Activated T-cell treated with anti-CD3 and anti-CD28 coated beads, Interleukin-2, amount 50 U/mL, for 24 hours (primary cell): ENCODE measurements at places on chromosomes 3 and 15.

- DNase-seq = peak; percentile 85
Observed at GRCh38 chr3:52253314-52254304, 8.1 kb downstream of the PPM1M start.

DNA sequence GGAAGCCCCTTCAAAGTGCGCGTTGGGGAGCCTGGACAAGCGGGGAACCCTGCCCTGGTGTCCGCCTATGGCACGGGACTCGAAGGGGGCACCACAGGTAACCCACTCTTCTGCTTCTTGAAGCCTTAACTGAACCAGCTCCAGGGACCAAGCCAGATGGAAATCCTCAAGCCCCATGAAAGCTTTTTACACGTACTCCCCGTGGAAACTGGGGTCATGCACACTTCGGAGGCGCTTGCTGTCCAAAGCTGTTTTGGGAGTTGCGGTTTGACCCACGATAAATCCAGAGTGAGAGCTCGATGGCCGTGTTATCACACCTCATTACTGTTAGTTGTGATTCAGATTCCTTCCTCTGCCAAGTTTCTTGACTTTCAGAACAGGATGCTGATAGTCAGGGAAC is 47.5 kb downstream of the DNASE1L3 start:
- no peak for DNase-seq

- peak; percentile 31 for DNase-seq
Observed at GRCh38 chr15:26073430-26074333, 210.6 kb upstream of the ATP10A start.

DNA sequence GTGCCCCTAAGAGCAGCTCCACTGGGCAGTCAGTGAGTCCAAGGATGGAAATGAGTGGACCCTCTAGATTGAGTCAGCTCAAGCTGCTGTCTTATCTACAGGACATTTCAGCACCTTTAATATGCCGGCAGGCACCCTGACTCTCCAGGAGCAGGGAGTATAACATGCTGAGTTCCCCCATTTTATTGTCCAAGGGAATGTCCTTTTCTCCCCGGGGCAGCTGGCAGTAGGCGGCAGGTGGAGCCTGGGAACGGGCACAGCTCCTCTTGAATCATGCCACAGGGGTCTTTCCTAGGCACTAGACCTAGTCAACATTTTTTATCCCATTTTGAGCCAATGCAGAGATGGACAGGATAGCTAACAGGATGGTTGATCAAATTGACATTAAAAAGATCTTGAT is 14.8 kb downstream of the WNT7A start:
- no peak for DNase-seq

- no peak for DNase-seq
Observed at GRCh38 chr3:162489853-162490252, 993.2 kb downstream of the OTOL1 start.

DNA sequence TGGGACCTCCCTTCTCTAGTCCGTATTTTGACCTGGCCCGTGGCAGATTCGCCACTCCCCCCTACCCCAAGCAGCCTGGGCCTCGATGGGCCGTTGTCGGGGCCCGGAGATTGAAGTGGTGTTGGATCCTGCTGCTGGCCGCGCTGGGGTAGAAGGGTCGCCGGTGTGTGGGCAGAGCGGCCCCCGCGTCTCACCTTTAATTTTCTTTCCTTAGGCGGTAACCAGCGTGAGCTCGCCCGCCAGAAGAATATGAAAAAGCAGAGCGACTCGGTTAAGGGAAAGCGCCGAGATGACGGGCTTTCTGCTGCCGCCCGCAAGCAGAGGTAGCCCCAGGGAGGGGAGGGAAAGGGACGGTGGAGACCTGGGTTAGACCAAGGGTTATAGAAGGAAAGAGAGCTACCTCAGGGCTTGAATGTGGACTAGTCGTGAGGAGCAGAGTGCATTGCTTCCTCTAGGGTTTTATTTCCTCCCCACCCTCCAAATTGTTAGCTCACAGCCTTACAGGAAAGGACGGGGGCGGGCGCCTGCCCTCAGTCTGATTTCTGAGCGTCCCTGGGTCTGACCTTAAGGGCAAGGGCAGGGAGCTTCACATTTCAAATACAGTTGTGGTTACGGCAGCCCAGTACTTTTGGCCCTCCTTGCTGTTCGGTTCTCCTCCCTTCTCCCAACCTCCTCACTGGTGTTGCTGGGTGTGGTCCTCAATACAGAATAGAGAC is 799 bp downstream of the SERF2 start:
- peak; percentile 46 for DNase-seq

GRCh38 chr3:100517276-100517675 is 24.9 kb downstream of the TMEM45A start:
- DNase-seq = no peak

GRCh38 chr15:69060744-69061143 is 46.2 kb downstream of the NOX5 start:
- no peak for DNase-seq

DNA sequence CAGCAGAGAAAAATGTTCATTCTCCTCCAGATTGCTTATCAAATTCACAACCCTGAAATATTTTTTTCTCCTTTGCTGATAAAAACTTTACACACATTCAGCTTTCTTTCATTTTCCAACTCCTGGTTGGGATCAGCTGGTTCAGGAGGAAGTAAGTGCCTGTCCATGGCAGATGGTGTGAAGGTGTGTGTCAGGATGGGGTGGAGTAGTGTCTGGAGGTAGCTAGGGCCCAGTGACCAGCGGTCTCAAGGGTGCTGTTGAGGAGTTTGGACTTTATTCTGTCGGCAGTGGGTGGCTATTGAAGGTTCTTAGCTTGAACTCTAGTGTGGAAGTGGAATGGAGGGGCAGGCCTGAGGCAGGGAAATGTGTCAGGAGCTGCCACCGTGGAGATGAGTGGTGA is 46.9 kb upstream of the PTPN23 start:
- no peak for DNase-seq

GRCh38 chr3:41652931-41653330 is 309.0 kb downstream of the ULK4 start:
- DNase-seq = no peak

GRCh38 chr15:85443046-85443445 is 62.6 kb downstream of the AKAP13 start:
- no peak for DNase-seq

GRCh38 chr3:123156276-123156995 is 45.3 kb upstream of the SEC22A start:
- DNase-seq = peak; percentile 19

DNA sequence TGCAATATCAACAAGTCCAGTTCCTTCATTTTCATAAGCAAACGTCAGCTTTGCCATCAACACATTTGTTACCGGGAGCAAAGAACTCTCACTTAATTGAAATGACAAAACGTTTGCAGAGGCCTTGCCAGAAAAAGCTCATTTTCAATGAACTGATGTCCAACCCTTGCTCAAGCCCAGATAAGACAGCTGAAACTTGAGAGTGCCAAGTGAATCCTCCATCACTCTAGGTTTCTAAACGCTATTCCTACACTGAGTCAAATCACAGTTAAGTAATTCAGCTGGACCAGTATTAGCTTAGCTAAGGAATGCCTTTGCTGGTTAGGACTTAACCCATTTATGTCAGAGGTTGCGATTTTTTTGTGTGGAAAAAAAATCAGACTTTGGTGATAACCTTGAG is 11.5 kb downstream of the CHSY1 start:
- DNase-seq = no peak

DNA sequence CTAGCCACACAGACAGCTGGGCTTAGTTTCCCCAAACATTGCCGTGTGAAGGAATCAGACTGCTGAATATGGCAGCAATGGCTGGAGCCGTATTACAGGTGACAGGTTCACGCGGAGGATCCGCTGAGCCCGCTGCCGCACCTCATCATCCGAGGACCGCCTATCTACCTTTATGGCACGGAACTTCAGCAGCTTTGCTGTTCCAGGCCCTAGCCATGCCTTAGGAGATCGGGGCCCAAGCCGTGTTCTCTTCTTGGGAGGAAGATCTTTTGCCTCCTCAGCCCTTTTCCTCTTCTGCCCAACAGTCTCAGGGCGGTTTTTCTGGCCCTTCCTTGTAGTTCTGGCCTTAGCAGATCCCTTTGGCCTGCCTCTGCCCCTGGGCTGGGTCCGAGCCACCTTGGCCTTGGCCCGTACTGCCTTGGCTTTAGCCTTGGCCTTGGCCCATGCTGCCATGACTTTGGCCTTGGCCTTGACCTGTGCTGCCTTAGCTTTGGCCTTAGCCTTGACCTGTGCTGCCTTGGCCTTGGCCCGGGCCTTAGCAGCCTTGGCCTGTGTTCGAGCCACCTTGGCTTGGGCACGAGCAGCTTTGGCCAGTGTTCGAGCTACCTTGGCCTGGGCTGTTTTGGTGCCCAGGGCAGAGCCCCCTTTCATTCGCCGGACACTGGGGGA is 3.2 kb downstream of the CCDC71 start:
- no peak for DNase-seq

DNA sequence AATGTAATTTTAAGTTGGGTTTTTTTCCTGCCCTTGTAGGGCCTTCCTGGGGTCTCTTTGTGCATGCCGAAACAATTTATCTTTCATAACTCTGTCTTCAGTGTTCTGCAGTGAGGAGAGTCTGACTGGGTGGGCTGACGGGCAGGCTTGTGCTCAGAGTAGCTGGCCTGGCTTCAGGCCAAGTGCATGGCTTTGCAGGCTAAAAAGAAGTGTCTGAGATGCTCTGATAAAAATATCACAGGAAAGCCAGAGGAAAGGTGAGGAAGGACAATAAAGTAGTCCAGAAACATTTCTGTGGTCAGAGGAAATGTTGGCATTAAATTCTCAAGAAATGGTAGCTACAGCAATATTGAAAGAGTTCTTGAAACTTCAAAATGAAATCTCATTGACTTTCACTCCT is 25.5 kb downstream of the ST3GAL6 start:
- no peak for DNase-seq

DNA sequence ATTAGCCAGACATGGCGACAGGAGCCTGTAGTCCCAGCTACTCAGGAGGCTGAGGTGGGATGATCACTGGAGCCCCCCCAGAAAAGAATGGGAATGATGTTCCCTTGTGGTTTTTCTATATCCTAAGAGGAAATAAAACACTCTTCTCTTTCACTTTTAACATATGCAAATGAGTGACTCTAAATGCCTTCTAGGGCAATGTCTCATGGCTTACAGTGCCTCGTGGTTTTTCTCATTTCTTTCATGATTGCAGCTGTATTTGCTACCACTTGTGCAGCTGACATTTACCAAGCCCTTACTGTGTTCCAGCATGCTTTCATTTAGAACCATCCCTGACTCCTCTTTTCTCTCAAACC is 26.4 kb downstream of the STOML1 start:
- DNase-seq = no peak

GRCh38 chr3:127791221-127791913 is 30.9 kb downstream of the MGLL start:
- no peak for DNase-seq

- no peak for DNase-seq
Observed at GRCh38 chr15:42048080-42048820, 27.4 kb upstream of the PLA2G4E start.

- DNase-seq = no peak
Observed at GRCh38 chr3:73658227-73658626, 33.5 kb upstream of the PDZRN3 start.

DNA sequence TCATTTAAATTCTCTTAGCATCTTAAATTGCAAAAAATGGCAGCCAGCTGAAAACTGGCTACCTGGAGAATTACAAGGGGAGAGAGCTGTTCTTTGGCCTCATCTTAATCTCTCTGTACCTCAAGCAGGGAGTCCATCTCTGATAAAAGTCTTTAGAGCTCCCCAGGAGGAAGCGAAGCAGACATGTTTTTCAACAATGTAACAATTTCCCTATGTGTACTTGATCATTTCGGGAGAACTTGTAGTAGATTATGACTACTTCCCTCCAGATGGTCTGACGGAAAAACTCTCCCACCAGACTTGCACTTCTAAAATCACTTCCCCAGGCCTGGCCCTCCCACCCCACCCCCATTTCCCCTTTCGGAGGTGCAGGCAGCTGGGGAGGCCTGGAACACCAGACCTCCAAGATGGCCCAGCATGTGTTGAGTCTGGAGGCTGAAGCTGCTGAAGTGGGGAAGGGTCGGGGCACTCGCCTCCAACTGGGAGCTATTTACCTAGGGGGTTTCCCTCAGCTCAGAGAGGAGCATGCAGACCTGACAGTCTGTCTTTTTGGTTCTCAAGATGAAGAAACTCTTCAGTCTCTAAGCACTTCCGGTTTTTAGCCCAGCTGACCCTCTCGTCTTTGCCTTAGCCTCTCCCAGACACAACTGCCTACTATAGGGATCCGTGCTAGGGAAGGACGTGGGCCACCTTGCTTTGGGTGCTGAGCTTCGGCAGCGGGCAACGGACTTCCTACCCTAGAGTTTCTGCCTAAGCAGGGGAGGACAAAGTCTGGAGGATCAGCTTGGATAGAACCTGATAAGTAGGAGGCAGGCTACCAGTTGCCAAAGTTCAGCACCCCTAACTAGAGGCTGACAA is 164.0 kb upstream of the TBL1XR1 start:
- no peak for DNase-seq

- DNase-seq = no peak
Observed at GRCh38 chr3:193711964-193712598, 119.1 kb downstream of the OPA1 start.

DNA sequence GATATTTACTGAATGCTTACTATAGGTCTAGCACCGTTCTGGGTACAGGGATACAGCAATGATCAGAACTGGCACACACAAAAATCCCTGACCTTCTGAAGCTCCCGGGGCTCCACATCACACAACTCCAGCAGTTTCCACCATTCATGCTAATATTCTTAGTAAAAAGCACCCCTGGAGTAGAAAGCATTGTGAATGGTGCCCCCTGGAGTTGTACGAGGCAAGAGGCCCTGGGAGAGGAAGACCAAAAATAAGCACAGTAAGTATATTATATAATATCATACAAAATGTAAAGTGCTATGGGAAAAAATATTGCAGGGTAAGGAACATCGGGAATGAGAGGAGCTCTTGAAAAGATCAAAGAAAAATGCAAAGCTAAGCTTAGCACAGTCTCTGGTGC is 790 bp upstream of the SRGAP3 start:
- DNase-seq = no peak

DNA sequence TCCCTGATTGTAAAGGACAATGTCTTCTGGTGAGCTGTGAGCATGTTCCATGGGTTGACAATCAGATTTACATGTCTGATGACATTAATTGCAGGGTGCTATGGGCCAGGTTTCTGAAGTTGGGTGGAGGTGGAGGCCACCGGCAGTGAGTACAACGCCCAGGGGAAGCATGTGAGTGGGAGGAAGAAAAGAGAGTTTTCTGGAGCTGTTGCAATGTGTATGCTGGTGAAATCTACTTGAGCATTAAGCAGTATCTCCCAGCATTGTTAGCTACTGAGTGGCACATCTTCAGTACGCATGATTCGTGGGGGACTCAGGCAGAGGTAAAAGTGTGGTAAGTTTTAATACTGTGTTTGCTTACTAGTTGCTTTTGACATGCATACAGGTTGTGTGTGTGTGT is 26.6 kb downstream of the TMEM45A start:
- no peak for DNase-seq

DNA sequence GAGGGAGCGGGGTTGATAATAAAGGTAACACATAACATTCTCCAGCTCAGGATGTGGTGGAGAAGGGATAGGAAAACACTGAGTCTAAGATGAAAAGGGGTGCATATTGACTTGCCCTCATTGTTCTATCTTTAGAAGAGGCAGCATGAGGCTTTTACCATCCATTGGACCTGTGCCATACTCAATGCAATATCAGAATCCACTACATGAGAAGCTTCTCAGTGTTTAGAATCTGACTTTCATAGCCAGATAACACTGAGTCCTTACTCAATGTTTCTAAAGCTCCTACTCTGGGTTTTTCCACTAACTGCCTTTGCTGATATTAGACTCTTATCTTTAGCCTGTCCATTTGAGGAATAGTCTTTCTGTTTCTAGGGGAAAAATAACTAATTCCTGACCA is 24.3 kb upstream of the GADL1 start:
- no peak for DNase-seq

GRCh38 chr3:78112291-78113010 is 1072.6 kb downstream of the ROBO2 start:
- DNase-seq = no peak
